A549 treated with Mapracorat at 1 μM for 4 hours (cell line): ENCODE measurements at places on chromosomes 11 and 22. TPM values are rescaled to one million over a fixed set of nuclear protein-coding genes. Genes with fewer than 3 reads are reported as not detected.

The OR4C13 gene
- not detected in 5 replicates for total RNA-seq

The UBASH3B gene
- 31.4 to 44.0 TPM (median 42.0 TPM) in 5 replicates for total RNA-seq

The FGF19 gene
- 0.05 to 0.12 TPM (median 0.08 TPM) in 4 of 5 replicates, not detected in the other for total RNA-seq

The PHLDA2 gene
- 86.5 to 121 TPM (median 113 TPM) in 5 replicates for total RNA-seq

The OVOL1 gene
- 0.07 to 0.08 TPM in 2 of 5 replicates, not detected in the others for total RNA-seq

The OVCH2 gene
- total RNA-seq, result not detected in 5 replicates

The NCAM1 gene
- 0.33 TPM in 1 of 5 replicates, not detected in the others for total RNA-seq

The GGT5 gene
- 3.3 to 4.6 TPM (median 4.2 TPM) in 5 replicates for total RNA-seq

The TH gene
- 0.11 to 0.35 TPM (median 0.22 TPM) in 3 of 5 replicates, not detected in the others for total RNA-seq

The APOL3 gene
- total RNA-seq, result not detected in 5 replicates

The VPREB1 gene
- not detected in 5 replicates for total RNA-seq

The MYBPC3 gene
- 0.07 to 0.12 TPM (median 0.08 TPM) in 4 of 5 replicates, not detected in the other for total RNA-seq

The SLC22A6 gene
- not detected in 5 replicates for total RNA-seq

The CHEK1 gene
- total RNA-seq, result 27.5 to 34.0 TPM (median 31.4 TPM) in 5 replicates

The PGGHG gene
- total RNA-seq, result 6.8 to 14.5 TPM (median 11.5 TPM) in 5 replicates

The CSNK2A3 gene
- 1.7 to 2.5 TPM (median 2.0 TPM) in 5 replicates for total RNA-seq

The HBD gene
- not detected in 5 replicates for total RNA-seq
